ENCODE measurements at places on chromosomes 4 and X.
A peak's percentile ranks its signal among the peaks of the same experiment; 100 is the strongest.

DNA sequence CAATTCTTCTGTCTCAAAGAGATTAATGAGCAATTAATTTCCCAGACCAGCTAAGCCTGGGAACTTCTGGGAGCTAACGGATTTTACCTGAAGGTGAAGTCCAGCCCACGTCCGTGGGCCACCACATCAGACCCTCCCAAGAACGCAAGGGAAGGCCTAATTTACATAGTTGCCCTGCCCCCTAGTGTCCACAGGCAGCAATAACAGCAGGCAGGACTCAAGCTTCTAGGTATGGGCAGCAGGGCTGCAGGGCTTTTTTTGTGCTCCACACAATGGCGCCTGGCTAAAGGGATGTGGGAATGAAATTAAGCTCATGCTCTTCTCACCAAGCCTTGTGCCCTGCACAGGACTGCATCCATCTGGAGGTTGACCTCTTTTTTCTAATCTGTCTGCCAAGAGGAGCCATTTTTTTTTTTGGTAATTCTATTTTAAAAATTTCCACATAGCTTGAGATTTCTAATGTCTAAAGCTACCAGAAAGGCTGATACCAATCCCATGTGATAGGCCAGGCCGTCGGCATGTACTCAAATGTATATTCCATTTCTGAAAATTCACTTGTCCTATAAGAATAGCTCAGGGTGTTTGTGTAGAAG is 111.9 kb upstream of the TMEM164 start:
- peak; percentile 45 for DNase-seq

DNA sequence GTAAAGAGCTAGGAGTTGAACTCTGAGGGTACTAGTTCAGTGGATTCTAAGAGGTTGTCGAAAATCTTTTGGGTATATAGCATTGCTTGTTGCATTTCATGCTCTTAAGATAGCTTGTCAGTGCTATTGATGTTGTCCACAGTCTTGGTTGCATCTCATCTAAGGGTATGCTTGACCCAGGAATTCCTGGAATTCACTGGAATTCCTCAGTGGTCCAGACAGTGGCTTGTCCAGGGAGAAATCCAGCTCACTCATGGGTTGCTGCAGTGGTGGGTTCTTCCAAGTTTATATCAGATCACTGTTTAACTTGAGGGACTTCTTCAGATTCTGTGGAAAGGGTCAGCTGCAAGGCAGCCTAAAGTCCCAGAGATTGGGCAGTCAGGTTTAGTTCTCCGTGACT is 29.8 kb upstream of the SMARCAD1 start:
- DNase-seq = no peak

GRCh38 chr4:89855236-89855635 is 18.3 kb upstream of the SNCA start:
- DNase-seq = no peak

DNA sequence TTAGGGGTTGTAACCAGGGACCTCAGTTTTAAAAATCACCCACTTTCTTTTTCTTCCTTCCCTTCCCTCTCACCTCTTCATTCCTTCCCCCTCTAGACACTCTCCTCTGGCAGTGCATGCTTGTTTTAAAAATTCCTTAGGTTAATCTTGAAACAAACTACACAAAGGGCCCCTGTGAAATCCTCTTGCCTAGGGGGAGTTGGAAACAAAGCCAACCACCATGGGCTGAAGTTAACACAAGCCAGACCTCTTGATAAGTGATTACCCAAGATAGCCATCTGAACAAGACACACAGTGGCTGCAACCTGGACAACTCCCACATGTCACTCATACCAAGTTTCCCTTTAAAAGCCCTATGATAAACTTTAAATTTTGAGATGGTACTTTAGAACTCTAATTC is 68.9 kb downstream of the TENT5D start:
- no peak for DNase-seq

- DNase-seq = no peak
These were observed 201.6 kb downstream of the PACRGL start for GRCh38 chr4:20901851-20902250.

- no peak for DNase-seq
These were observed 161.5 kb downstream of the ARHGAP6 start for GRCh38 chrX:11504234-11504633.

- DNase-seq = no peak
These were observed 49.2 kb upstream of the CAPN6 start for GRCh38 chrX:111319451-111319850.

DNA sequence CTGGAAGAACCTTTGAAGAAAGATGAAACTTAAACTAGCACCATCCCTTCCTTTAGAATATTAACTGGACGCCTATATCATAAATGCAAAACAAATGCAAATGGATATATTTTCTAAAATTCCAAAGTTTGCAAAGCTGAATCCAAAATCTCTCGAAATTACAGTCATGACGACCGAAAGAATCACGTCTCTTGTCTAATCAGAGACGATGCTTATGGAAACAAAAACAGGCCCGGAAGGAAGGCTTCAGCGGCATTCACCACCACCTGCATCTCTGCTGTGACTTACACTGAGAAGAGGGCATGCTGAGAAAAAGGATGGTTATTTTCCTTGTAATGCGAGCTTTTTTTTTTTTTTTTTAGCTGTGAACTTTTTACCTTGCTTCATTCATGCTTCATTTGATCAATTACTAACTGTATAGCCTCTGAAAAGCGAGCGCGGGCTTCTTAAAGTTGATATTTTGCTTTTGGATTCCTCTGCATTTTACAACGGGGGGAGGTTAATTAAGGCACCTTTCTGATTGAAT is 209.3 kb downstream of the SOWAHB start:
- DNase-seq = no peak

DNA sequence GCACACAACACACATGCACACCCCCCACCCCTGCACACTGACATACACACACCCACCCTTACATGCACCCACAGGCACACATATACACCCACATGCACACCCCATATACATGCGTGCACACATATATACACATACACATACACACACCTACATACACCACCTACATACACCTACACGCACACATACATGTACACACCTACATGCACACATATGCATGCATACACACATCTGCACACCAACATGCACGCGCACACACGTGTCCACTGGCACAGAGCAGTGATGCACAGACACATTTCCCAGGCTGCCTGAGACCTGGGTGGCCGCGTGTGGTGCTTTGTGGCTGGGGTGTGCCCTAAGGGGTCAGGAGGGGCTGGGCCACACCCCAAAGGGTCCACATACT is 31.7 kb downstream of the FGFRL1 start:
- DNase-seq = no peak

GRCh38 chrX:41419082-41419481 is 28.1 kb upstream of the NYX start:
- DNase-seq = no peak

DNA sequence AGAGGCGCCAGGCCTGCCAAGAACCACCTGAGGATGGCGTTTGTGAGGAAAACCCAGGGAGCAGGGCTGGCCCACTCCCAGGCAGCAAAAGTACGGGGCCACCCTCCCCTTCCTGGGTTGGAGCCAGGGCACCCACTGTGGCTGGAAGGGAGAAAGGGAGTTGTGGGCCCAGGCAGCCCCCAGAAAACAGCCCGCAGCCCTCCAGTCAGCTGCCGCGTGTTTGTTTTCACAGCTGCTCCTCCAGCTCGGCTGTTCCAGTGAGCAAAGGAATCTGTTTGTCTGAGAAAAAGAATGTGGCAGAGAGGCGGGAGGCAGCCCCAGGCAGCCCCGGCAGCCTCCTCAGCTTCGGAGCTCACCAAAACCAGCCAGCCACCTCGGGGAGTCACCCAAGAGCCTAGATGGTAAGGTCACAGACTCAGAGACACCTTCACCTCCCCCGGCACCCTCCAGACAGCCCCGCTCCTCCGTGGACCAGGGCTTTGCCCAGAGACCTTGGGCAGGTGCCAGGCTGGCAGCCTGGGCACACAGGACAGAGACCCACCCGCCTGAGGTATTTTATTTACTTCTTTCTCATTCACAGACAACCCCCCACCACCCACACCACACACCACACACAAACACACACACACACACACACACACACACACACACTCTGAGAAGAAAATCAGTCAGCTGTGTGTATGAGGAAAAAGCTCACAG is 338.1 kb downstream of the BCOR start:
- no peak for DNase-seq

DNA sequence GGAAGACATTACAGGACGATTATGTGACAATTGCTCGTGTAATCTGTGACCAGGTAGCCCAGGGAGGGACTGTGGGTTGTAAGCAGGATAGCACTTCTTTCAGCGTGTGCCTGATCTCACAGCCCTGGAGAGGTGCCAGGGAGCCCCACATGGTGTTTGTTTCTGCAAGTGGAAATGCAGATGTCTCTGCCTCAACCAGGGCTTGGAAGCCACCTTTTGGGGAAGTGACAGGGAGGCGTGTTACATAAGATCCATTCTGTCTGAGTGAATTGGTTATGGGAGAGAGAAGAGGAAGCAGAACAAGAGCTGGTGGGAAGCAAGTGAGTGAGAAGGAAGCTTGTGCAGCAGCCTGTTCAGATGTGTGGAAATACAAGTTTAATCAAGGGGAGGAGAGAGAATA is 104.5 kb upstream of the GATB start:
- DNase-seq = peak; percentile 78

DNA sequence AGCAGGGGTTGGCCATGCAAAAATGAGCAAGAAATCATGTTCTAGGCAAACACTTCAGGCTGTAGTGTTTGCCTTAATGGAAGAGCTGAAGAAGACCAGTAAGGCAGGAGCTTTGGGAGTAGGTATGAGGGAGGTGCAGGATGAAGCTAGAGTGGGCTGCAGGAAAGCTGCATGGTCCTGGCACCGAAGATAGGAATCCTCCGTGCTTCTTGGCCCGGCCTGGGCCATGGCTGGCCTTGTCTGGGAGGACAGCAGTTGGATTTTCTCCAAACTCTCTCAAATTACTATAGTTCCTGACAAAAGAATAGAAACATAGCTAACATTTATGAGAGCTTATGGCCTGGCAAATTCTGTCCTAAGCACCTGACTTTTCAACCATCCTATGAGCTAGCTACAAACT is 116.5 kb downstream of the UCHL1 start:
- DNase-seq = no peak

GRCh38 chr4:67366311-67366861 is 178.9 kb downstream of the CENPC start:
- no peak for DNase-seq

- no peak for DNase-seq
These were observed 18.7 kb downstream of the RBBP7 start for GRCh38 chrX:16851421-16851820.

DNA sequence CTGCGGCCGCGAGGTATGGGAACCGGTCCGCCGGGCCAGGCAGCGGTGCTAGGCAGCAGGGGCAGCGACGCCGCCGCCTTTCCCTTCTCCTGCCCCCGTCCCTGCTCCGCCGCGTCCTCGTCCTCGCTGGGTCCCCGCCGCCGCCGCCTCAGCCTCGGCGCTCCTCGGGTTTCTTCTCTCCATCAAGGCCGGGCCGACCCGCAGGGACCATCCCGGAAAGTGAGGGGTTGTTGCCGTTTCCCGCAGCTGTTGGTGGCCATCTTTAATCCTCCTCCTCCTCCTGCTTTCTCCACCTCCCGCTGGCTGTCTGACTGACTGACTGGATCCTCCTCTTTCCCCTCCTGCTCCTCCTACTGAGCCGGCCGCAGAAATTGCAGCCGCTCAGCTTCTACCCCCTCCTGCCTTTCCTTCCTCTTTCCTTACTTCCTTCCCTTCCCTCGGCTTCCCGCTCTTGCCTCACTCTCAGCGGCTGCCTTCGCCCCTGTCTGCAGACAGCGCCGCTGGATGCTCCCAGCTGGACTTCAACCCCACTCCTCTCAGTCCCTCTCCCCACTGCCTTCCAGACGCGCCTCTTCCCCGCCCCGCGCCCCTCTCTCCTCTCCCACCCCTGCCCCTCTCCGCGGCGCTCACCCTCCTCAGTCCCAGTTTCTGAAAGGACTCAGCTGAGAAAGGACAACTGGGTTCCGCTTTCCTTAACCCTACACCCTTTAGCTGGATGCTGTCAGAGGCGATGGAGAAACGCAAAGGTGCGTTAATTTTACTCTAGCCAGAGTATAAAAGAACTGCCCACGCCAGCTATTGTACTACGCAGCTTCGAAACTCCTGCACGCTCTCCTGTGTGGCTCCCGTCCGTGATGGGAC is at the start of gene WDFY3:
Gene WDFY3, minus strand, starts transcription at position 309 of the 861 bp plus-strand sequence. CDS start 106,099 bp downstream, outside the sequence.
- DNase-seq = peak; percentile 89

DNA sequence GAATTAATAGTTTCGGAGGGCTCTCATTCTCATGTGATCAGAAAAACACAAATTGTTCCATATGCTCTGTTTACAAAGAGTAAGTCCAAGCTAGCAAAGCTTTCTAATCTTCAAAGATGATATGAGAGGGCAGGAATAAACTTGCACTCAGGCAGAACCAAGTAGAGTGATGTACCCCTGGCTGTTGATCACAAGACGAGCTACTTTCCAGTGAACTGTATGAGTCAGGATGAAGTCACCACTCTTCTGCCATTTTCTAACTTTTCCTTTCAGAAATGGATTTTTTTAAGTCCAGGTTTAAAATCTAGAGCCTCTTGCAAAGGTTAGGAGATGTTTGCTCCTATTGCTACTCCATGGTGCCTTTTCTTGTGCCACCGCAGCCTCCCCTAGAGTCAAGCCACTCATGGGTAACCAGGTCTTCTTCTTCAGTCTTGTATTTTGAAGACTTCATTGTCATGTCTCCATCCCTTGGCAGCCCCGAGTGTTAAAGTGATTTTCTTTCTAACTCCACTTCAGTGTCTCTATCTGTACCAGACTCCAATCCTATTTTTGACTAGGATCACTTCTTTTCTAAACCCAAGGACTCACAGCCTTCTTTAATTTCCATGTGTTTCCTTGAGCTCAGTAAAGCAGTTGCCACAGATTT is 171.9 kb upstream of the GALNT7 start:
- DNase-seq = no peak

DNA sequence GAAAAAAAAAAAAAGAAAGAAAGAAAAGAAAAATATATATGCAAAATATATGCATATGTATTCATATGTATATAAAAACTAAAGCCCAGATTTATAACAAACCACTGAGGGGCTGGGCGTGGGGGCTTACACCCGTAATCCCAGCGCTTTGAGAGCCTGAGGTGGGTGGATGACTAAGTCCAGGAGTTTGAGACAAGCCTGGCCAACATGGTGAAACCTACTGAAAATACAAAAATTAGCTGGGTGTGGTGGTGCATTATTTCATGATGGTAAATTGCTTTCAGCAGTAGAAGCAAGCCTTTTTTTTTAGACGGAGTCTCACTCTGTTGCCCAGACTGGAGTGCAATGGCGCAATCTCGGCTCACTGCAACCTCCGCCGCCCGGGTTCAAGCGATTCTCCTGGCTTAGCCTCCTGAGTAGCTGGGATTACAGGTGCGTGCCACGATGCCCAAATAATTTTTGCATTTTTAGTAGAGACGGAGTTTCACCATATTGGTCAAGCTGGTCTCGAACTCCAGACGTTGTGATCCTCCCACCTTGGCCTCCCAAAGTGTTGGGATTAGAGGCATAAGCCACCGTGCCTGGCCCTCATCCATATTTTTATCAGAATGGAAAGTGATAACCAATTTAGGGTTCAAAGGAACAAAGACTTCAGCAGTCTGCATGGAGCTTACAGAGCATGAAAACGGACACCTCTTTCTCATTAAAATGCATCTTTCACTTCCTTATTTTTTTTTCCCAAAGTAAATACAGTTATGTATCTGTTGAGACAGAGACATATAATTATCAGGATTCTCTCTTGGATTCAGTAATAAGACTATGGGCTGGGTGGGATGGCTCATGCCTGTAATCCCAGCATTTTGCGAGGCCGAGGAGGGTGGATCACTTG is 27.7 kb upstream of the MOB1B start:
- no peak for DNase-seq
